Adipose tissue (tissue), 3 donors: ENCODE measurements at places on chromosomes 6 and 20. TPM values are rescaled to one million over a fixed set of nuclear protein-coding genes. Genes with fewer than 3 reads are reported as not detected.

SNX9 gene
- 15.9 TPM for polyA plus RNA-seq

MCCD1 gene
- not detected for polyA plus RNA-seq

NOX3 gene
- not detected for polyA plus RNA-seq

SLC16A10 gene
- 2.4 TPM for polyA plus RNA-seq

HLA-DQB1 gene
- 43.3 TPM for polyA plus RNA-seq

ZSCAN23 gene
- polyA plus RNA-seq, result not detected

TREML2 gene
- polyA plus RNA-seq, result 0.67 TPM

MRS2 gene
- polyA plus RNA-seq, result 15.9 TPM

SLC35D3 gene
- polyA plus RNA-seq, result not detected

SNAP25 gene
- polyA plus RNA-seq, result 10.1 TPM

VNN1 gene
- 2.8 TPM for polyA plus RNA-seq

CRISP2 gene
- polyA plus RNA-seq, result not detected

HLA-DQA1 gene
- polyA plus RNA-seq, result 8.1 TPM

BTNL2 gene
- polyA plus RNA-seq, result not detected

ZBP1 gene
- polyA plus RNA-seq, result 0.15 TPM

LAMA2 gene
- 9.7 TPM for polyA plus RNA-seq

ZSWIM3 gene
- polyA plus RNA-seq, result 0.90 TPM

EDN3 gene
- 7.9 TPM for polyA plus RNA-seq

NDUFAF4 gene
- polyA plus RNA-seq, result 11.0 TPM

LATS1 gene
- 3.1 TPM for polyA plus RNA-seq
